ENCODE measurements at places on chromosomes 3 and 15.

DNA sequence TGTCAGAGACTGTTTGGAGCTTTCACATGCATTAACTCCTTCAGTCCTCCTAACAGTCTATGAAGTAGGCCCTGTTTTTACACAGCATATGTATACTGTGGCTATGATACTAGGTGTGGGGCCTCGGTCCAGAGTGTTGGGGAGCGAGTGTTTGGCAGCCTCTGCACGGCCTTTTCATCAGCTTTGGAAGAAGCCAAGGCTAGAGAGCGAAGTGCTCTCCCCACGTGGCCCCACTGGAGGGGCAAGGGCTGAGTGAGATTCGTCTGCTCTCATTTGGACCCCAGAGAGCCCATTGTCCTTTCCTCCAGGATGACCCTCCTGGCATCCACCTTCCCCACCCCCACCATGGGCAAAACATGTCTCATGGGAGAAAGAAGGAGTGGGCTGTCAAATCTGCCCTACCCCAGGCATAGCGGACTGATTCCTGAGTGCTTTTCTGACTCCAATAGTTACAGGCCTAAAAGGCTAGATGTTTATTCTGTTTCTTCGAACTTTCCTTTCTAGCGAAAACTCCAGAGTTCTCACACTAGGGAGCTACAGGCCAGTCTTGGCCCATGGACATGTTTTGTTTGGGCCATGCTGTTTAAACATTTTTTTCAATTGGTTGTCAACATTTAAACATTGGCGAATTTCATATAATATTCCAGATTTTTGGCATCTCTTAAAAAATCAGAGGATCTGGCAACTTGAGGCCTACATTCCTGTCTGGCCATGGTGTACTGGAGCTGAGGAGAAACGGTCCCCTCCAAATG, 76.0 kb downstream of the EEFSEC start:
- no peak overlapping the region for H3K27ac ChIP-seq
- no peak for DNase-seq
- no peaks in the 10 kb centered on the region for H3K36me3 ChIP-seq
- H3K4me3 ChIP-seq: no peak overlapping the region
- H3K4me1 ChIP-seq: no peaks in the 10 kb centered on the region

GRCh38 chr3:111336511-111336910, 205.5 kb upstream of the CD96 start:
- no peaks in the 10 kb centered on the region for H3K36me3 ChIP-seq
- no peak for DNase-seq
- no peaks in the 10 kb centered on the region for H3K4me1 ChIP-seq
- H3K27ac ChIP-seq: no peak overlapping the region
- no peaks in the 10 kb centered on the region for H3K27me3 ChIP-seq
- no peak overlapping the region for H3K4me3 ChIP-seq

DNA sequence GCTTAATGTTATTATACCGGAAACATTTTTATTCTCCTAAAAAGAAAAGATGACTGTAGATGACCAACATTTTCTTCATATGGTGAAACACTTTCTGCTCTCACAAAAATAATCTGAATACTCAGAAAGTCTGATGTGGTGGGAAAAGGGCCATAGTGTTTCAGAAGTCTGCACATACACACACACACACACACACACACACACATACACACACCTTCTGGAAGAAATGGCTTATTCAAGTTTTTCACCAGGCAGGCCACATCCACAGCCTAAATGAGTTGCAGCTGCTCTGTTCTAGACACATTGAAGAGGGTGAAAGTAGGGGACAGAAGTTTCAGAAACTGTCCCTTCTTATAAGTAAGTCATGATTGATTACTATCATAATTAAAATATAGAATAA, 220.0 kb downstream of the ZMAT3 start:
- H3K36me3 ChIP-seq: no peaks in the 10 kb centered on the region
- H3K27me3 ChIP-seq: no peaks in the 10 kb centered on the region
- H3K4me3 ChIP-seq: no peak overlapping the region
- no peak overlapping the region for H3K27ac ChIP-seq
- no peak for DNase-seq

- no peaks in the 10 kb centered on the region for H3K36me3 ChIP-seq
- no peak overlapping the region for H3K27ac ChIP-seq
- H3K27me3 ChIP-seq: no peaks in the 10 kb centered on the region
- DNase-seq: peak; percentile 41
- H3K4me3 ChIP-seq: no peak overlapping the region
Measured at GRCh38 chr15:22259881-22260421, 179.6 kb downstream of the OR4M2 start.

DNA sequence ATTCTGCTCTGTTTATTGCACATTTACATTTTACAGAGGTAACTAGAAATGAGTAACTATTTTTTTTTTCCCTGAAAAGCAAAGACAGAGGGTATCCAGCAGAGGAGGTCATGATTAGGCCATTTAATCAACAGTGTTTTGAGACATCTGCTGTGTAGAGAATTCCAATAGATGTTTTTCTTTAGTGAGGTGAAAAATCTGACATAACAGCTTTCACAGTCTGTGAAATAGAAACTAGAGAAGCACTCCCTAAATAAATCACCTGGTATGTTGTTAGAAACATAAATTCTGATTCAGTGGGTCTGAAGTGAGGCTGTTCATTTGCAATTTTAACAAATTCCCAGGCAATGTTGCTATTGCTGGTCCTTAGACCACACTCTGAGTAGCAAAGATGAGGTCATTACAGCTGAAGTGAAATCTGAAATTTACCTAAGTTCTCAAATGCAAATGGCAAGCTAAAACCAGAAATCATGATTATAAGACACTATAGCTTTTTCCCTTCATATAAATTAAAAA, 329.2 kb upstream of the LRRC3B start:
- H3K36me3 ChIP-seq: no peaks in the 10 kb centered on the region
- DNase-seq: no peak
- no peak overlapping the region for H3K4me3 ChIP-seq
- H3K27ac ChIP-seq: no peak overlapping the region
- H3K27me3 ChIP-seq: no peaks in the 10 kb centered on the region

DNA sequence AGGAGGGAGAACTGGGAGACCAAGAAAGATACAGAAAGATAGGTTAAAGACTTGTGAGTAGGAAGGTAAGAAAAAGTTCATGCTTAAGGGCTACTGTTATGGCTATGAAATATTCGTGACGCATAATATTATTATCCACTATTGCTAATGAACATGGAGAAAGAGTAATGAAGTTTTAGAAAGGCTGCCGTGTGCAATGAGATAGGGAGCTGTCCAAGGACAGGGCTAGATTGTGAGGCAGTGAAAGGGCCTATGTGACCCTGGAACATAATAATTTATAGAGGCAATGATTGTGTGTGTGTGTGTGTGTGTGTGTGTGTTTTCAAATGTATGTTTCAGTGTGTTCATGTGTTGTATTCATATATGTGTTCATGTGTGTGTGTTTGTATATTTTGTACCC, 27.7 kb downstream of the MBNL1 start:
- no peak overlapping the region for H3K4me3 ChIP-seq
- H3K4me1 ChIP-seq: peaks cover 56% of the 10 kb centered on the region
- H3K27ac ChIP-seq: no peak overlapping the region
- peaks cover 15% of the 10 kb centered on the region for H3K36me3 ChIP-seq
- DNase-seq: no peak

GRCh38 chr15:89075846-89076245, 12.4 kb upstream of the ABHD2 start:
- no peaks in the 10 kb centered on the region for H3K4me1 ChIP-seq
- no peak overlapping the region for H3K27ac ChIP-seq
- H3K4me3 ChIP-seq: no peak overlapping the region

- H3K36me3 ChIP-seq: no peaks in the 10 kb centered on the region
- no peak overlapping the region for H3K4me3 ChIP-seq
- H3K27me3 ChIP-seq: no peaks in the 10 kb centered on the region
- H3K27ac ChIP-seq: no peak overlapping the region
Measured at GRCh38 chr3:137693791-137694190, 70.3 kb upstream of the SOX14 start.
